ENCODE measurements at places on chromosomes 1 and 21.

GRCh38 chr1:14639291-14640050 lies 41.0 kb downstream of the KAZN start:
- no peak for DNase-seq

DNA sequence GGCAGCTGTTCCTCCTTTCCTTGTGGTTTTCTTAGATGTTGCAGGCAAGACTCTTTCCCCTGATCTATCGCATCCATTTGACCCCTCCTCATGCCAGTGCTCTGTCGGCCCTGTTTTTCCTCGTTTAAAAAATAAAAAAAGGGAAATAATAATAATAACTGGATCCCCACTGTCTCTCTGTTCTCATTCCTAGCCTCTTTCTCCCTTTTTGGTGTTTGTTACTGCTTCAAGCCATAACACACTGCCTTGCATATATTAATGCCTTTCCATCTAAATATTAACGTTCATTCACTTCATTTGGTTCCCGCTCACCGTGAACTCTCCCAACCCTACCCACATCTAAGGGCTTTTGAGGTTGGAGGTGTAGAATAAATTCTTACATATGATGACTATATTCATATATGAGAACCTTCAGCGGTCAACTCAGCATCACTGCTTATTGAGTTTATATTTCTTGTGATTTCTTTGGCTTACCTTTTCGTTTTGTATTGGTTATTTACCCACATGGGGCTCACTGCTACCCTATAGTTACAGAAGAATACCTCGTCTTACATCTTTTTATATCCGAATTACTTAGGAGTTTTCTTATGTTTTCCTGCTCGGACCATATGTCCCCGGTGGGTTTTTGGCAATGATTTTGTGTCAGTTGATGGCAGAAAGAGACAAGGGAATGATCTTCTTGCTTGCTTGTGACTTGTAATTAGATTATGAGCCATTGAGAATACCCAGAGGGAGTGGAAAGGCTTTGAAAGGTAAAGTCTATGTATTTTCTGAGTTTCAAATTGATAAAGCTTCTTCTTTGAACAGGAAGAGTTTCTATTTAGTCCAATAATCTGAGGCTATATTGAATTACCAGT lies 805 bp downstream of the ATG4C start:
- no peak for DNase-seq

GRCh38 chr1:25193229-25193628 lies 39.1 kb downstream of the SYF2 start:
- DNase-seq, result peak; percentile 35

GRCh38 chr21:26801498-26801897 lies 43.7 kb downstream of the ADAMTS1 start:
- DNase-seq, result no peak

GRCh38 chr1:21311016-21311415 lies 20.8 kb upstream of the ECE1 start:
- DNase-seq, result no peak

- DNase-seq, result peak; percentile 66
These were observed 57.6 kb downstream of the ABCA4 start for GRCh38 chr1:94063379-94063778.

DNA sequence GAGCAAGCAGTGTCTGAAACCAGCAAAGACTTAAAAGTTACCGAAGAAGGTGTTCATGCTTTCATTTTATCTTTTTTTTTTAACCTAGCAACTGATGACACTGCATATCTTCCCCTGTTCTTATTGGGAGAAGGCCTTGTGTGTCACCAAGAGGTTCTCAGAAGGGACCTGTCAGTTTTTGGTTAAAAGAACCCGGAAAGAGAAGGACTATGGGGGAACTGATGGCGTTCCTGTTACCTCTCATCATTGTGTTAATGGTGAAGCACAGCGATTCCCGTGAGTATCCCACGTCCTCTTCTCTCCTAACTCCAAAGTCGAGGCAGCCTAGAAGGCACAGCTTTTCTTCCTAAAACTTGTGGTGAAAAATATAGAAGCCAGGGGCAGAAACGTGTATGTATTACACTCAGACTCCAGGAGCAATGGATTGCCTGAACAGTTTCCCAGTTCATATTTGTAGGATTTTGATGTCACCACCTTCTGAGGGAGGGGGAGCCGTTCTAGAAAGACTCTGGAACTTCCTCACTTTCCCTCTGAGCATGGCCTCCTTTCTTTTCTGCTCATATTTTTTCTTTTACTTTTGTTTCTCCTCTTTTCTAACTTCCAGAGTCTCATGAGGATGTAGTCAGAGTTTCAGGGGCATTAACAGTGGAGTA lies at the start of gene MR1:
MR1 (plus strand) TSS at position 185 of the 653 bp plus-strand sequence; CDS start at position 210, 25 bp downstream.
- DNase-seq, result peak; percentile 39

DNA sequence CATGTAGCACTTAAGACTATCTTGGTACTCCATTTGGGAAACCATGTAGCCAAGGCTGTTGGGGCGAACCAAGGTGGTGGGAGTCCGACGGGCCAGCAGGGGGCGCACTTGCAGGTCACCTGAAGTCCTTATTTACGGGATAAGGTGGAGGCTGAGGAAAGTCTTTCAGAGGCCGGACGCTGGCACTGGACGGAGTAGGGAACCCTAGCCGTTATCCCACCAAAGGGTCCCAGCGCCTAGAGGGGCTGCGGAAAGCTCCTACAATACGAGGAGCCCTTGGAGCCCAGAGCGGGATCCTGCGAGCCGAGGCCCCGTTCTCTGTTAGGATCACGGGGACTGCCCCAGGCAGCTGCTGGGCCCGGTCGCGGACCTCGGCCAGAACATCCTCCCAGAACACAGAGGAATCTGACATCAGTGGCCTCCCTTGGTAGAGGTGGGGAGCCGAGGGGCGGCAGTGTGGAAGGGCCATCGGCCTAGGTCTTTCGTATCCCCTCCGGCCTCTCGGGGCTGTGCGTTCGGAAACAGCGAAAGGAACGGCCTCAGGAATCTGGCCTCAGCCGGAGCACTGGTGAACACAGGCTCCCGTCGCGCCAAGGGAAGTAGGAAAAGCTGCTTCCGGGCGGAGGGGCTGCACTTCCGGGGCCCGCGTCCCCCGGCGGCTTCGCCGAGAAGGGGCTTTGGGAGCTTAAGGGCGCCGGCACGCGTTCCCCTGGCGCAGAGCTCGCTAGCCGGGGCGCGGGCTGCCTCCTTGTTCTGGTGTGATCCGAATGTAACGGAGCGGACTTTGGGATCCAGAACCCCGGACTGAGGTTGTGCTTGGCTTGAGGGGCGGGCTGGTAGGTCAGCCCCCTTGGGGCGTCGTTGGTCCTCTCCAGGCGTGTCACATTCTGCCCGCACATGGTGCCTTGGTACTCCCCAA lies 29.9 kb upstream of the RPTN start:
- DNase-seq, result peak; percentile 72

GRCh38 chr1:167820684-167821355 lies 93.1 kb downstream of the ADCY10 start:
- DNase-seq, result no peak

DNA sequence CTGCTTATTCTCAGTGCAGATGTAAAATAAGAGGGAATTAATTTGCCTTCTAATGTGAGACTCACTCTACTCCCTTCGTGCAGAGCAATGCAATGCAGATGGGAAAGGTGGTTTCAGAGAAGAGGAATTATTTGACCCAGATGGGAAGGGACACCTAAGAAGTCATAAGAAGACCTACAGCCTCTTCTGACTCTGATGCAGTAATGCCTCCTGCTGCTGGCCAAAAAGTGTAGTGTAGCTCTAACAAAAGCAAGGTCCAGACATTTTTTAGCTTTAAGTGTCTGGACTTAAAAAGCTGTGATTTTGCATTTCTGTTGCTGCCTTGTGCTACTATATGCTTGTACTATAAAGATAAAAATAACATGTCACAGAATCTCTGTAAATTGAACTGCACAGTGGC lies 501.4 kb downstream of the TTLL7 start:
- DNase-seq, result no peak

GRCh38 chr1:62722796-62723195 lies 34.6 kb upstream of the DOCK7 start:
- no peak for DNase-seq

GRCh38 chr1:52567943-52568342 lies 15.1 kb upstream of the TUT4 start:
- no peak for DNase-seq

GRCh38 chr1:41280202-41281032 lies 38.3 kb upstream of the SCMH1 start:
- no peak for DNase-seq

DNA sequence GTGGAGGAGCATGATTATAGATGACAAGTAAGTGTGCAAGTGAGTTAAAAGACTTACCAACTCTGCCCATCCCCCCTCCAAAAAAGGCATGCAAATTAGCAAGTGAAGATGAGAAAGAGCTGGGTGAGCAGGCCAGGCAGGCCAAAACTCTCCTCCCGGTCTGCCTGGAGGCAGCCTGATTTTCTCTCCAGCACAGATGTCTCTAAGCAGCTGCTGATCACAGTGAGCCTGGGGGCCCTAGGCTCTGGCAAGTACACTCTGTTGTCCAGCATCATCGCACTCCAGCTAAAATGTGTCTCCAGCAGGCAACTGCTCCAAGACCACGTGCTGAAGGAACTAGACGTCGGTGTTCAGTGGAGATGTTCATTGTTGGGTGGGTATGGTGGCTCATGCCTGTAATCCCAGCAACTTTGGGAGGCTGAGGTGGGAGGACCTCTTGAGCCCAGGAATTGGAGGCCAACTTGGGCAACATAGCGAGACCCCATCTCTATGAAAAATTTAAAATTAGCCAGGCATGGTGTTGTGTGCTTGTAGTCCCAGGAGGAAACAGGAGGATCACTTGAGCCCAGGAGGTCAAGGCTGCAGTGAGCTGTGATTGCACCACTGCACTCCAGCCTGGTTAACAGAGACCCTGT lies 56.7 kb upstream of the PUM1 start:
- no peak for DNase-seq

- DNase-seq, result no peak
These were observed 4.6 kb downstream of the OBSCN start for GRCh38 chr1:228212415-228212965.

DNA sequence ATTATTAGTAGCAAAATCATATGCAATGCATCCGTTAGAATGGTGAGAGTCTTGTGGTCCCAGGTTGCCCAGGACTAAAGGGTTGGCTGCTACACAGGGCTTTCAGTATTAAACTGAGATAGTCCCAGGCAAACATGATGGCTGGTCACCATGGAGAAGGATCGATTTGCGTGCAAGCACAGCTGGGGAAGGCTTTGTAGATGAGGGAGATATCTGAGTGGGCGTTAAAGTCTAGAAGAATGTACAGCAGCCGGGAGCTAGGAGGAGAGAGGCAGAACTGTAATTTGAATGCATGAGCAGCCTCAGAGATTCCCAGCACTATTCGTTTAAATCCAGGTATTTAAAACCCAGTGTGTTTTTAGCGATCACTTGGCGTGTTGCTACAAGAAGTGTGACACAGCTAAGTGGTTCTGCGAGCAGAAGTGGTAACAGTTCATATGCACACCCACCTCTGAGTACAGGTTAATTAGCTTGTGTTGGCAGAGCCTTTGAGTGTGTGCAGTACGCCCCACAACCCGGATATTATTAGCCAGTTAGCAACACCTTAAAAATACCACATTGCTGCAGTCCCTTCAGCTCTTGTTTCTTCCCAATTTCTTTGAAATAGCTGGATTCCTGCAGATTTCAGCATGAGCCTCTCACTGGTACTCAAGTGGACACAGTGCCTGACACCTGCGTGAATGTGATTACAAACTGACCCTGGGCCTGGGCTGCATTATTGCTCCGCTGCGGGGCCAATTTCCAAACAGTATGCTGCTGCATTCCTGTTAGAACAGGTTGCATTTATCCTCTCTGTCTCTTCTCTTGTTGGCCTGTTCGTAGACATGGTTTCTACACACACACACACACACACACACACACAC lies 67.2 kb upstream of the SCAF4 start:
- DNase-seq, result no peak

DNA sequence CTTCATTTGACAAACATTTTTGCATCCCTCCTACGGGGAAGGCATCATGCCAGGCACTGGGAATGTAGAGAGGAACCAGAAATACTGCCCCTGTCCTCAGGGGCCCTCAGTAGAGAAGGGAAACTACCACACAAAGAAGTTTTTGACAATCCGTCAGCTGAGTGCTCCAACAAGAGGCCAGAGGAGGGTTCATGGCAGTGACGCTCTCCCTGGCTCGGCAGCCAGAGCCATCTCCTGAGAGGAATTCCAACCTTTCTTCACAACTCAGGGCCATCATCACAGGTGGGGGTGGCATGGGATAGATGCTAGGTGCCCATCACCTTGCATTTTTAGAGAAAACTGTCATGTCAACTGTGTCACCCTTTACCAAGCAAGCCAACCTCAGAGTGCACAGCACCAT lies 154.1 kb downstream of the HIVEP3 start:
- no peak for DNase-seq

DNA sequence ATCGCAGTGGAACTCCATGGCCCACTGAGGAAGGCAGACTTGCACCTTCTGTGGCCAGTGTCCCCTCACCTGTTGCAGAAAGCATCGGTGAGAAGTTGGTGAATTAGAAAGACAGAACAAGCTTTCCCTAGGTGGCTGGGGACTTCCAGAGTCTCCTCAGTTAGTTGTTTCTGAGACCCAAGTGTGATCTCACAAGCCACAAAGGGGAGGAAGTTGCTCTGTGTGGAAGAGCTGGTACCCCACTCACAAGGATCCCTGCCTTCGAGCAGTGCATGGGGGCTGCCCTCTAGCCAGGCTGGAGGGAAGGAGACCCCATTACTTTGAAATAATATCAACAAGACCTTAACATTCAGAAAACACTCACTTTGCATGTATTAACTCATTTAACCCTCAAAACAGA lies 2.1 kb downstream of the PRELP start:
- DNase-seq, result no peak

DNA sequence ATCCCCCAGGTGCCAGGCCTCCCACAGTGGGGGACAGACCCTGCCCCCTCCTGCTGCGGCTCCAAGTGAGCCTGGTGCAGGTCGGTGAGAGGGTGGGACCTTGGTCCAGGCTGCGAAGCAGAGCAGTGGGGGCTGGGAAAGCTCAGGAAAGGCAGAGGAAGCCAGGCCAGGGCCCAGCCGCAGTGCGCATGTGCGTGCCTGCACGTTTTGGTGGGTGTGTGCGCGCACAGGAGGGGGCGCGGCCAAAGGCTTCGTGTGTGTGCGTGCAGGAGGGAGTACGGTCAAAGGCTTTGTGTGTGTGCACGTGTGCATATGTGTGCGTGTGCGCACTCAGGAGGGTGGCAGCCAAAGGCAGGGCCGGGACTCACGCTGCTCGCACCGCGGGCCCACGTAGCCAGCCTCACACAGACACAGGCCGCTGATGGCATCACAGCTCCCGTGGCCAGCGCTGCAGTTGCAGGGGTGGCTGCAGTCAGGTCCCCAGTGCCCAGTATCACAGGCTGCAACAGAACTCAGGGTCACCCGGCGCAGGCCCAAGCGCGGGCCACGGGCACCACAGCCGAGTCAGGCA lies 45.9 kb downstream of the ARHGEF16 start:
- DNase-seq, result no peak

- DNase-seq, result no peak
These were observed 38.5 kb upstream of the LDLRAP1 start for GRCh38 chr1:25504706-25505595.

DNA sequence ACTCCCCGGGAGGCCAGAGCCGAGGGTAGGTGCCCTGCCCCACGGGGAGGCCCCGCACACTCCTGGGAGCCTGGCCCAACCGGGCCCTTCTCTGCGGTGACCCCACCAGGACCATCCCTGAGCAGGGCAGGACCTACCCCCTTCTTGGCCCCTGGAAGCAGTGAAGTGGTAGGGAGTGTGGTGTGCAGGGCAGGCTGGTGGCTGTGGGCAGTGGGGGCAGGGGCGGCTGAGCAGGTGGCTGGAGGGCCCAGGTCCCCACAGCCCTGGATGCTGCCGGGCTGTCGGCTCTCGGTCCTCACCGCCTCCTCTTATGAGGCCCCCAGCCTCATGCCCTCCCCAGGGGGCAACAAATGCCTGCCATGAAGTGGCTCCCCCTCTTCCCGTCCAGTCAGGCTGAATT lies 19.5 kb downstream of the PLCH2 start:
- no peak for DNase-seq

Measured in mucosa of gallbladder (tissue), 1 donor.